Fibroblast of skin of left quadriceps (primary cell): ENCODE measurements at places on chromosomes 13 and 19.

DNA sequence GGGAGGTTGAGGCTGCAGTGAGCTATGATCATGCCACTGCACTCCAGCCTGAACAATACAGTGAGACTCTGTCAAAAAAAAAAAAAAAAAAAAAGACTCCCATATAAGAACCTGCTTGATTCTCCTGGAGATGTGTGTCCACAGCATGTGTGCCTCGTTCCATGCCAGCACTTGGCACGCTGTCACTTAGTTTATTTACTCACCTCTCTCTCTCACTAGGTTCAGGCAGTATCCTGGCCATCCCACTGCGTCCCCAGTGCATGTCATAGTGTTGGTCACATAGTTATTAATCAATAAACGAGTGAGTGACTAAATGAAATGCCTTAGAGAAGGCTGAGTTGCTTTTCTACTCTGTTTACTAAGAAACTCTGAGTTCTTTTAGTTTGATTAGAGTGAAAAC is 79.1 kb upstream of the GPR12 start:
- no peak for DNase-seq

DNA sequence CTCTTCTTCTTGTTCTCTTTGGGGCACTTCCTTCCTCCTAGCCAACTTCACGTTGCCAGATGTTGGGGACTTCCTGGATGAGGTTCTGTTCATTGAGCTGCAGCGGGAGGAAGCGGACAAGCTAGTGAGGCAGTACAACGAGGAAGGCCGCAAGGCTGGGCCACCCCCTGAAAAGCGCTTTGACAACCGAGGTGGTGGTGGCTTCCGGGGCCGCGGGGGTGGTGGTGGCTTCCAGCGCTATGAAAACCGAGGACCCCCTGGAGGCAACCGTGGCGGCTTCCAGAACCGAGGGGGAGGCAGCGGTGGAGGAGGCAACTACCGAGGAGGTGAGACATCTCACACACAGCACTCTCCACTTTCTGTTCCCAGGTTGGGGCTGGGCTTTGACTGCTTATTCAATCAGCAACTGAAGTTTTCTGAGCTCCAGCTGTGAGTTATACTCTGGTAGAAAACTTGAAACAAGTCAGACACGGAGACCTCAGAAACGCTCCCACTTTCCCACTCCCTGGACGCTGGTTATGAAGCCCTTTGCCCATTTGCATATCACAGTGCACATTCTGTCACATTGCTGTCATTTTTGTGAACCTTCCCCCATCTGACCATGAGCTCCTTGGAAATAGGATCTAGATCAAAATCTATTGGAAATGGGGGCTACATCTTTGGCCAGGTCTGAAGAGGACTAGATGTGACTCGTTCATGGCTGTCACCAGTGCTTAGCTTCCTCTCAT is 7.2 kb upstream of the CCDC97 start:
- no peak for DNase-seq

- no peak for DNase-seq
Observed at GRCh38 chr19:31841755-31842154, 492.5 kb upstream of the TSHZ3 start.

DNA sequence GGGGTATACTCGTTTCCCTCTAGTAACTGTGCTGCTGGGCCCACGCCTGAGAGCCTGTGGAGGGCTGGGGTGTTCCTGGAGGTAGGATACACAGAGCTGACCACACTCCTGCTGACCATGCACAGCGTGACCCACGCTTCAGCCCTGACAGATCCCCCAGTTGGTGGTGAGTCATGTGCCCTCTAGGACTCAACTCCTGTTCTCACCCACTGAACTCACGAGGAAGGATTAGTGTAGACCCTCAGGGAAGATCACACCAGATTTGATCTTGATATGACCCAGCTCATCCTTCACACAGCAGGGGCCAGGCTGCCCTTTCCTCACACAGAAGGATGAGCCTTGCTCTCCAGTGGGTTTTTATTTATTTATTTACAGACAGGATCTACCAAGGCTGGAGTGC is 13.3 kb upstream of the ACP7 start:
- no peak for DNase-seq
